Activated T-cell treated with anti-CD3 and anti-CD28 coated beads for 4 hours (primary cell): ENCODE measurements at places on chromosomes 3 and 15.

DNA sequence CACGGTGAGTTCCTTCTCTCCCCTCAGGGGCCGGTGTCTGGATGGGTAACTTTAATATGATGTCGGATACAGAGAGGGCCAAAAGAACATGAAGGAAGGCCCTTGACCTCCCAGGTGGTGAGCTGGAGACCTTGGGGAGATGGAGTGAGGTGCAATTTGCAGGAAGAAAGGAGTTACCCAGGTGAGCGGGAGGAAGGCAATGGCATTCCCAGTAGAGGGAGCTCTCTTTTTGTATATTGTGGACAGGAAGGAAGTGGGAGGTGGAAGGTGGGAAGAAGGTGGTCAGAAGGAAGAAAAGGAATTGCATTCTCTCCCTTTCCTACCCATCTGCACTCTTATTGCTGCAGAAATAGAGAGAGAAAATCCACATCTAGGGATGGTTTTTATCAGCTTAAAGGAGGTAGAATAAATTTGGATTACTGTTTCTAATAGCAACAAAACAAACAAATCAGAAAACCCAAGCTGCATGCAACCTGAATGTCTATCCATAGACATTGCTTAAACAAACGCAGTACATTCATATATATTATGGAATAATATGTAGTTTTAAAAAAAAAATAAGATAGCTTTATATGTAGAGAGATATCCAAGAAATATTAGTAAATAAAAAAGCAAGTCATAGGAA, 169.0 kb upstream of the TSC22D2 start:
- no peak for DNase-seq

GRCh38 chr15:77858792-77859490, 218.6 kb downstream of the TBC1D2B start:
- no peak for DNase-seq

DNA sequence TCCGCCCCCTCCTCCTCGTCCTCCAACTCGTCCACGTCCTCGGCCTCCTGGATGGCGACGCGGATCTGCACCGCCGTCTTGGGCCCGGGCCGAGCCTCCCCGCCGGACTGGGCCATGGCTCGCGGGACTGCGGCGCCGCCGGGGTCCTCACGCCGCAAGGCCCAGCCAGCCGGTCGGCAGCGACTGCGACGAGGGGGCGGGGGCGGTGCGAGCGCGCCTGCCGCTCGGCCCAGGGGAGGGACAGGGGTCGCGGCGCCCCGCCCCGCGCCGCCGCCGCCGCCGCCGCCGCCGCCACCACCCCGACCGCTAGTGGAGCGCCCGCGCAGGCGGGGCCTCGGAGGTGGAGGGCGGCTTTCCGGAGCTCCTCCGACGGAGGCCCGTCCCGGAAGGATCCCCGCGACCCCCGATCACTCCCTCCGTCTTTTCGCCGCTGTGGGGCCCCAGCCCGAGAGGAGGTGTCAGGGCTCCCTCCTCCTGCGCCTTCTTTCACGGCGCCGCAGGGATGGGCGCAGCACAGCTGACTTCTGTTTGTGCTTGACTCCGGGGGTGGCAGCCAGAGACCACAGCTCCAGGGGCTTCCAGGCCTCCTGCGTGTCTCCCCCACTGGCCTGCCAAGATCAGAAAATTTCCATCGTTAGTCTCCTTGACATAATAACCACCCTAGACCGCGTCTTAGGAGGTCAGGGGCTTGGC, at the start of gene LARP6:
Gene LARP6, minus strand, starts transcription at position 185 of the 693 bp plus-strand sequence. Its CDS starts 69 bp downstream, at position 116.
- no peak for DNase-seq

- no peak for DNase-seq
These were observed 245.0 kb upstream of the RASGRP1 start for GRCh38 chr15:38809621-38810020.

DNA sequence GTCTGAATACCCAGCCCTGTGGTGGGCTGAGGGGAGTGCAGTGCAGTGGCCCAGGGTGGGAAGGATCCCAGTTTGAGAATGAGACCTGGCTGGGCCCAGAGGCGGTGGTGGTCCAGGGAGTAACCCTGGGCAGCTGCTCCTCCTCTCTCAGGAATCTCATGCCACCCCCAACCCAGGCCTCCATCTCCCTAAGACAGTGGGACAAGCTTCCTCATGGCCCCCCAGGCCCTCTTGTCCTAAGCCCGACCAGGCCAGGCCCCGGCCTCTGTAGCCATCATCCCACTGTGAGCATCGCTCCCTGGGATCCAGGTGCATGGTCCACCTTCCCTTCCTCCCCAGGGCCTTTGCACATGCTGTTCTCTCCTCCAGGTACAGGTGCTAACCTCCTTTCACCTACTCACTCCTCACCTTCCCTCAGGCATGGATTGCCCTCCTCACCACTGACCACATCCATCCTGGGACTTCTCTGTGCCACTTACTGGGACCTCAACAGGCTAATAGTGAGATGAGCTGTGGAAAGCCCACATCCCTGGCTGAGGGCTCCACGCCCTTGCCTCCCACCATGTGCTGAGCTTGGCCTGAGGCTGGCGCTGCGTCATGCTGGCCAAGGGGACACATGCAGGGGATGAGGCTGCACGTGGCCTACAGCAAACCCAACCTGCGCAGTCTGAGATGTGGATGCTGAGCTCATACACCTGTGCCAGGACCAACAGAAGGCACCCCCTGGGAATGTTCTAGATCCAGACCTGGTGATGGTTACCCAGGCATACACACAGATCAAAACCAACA, 9.9 kb downstream of the CHDH start:
- no peak for DNase-seq
